HT1080 (cell line): ENCODE measurements at places on chromosomes 1 and 21.

DNA sequence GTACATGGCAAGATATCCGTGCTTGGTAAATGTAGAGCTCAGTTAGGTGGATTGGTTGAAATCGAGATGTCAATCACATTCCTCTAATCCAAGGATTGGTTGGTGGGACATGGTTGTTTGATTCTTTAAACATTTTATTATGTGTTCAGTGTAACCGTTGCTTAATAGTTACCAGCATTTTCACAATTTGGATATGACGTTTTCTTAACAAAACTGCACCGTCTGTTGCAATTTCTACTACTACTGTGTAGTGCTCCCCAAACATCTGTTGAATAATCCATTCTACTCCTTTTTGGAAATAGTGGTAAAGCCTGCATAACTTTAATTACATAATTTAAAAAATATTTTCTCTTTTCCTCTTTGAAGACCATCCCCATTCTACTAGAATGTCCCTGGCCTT, 16.3 kb downstream of the OR2B11 start:
- no peak for DNase-seq

- DNase-seq, result no peak
Measured at GRCh38 chr1:9203511-9203982, 31.0 kb upstream of the H6PD start.

- no peak for DNase-seq
Measured at GRCh38 chr1:60890664-60891063, 191.7 kb upstream of the NFIA start.

GRCh38 chr1:179197690-179198297, 31.7 kb downstream of the ABL2 start:
- DNase-seq, result no peak

- no peak for DNase-seq
Measured at GRCh38 chr1:29823561-29823960, 587.2 kb downstream of the PTPRU start.

GRCh38 chr1:16366722-16367257, at the start of gene SZRD1:
Gene SZRD1 (plus strand): TSS chr1:16367242. CDS start chr1:16367258, 16 bp downstream.
- DNase-seq, result peak; percentile 99

DNA sequence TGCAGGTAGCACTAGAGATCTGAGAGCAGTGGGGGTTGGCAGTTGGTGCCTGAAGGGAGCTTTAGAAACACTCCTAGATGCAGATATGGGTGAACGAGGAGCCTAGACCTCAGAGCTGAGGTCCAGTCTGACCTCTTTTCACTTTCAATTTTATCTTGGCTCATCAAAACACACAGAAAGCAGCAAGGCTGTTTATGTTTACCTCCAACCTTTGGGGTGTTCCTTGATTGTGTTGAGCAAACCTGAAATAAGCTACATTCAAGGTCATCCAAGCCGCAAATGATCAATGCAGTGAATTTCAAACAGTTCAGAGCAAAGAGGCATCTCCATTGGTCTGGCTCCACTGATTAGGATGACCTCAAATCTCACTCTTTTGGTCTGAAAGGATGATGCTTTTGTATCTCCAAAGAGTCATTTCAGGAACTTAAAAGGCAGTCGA, 1.3 kb downstream of the LY9 start:
- DNase-seq, result no peak

GRCh38 chr1:114314098-114314497, 160.4 kb upstream of the SYT6 start:
- no peak for DNase-seq

DNA sequence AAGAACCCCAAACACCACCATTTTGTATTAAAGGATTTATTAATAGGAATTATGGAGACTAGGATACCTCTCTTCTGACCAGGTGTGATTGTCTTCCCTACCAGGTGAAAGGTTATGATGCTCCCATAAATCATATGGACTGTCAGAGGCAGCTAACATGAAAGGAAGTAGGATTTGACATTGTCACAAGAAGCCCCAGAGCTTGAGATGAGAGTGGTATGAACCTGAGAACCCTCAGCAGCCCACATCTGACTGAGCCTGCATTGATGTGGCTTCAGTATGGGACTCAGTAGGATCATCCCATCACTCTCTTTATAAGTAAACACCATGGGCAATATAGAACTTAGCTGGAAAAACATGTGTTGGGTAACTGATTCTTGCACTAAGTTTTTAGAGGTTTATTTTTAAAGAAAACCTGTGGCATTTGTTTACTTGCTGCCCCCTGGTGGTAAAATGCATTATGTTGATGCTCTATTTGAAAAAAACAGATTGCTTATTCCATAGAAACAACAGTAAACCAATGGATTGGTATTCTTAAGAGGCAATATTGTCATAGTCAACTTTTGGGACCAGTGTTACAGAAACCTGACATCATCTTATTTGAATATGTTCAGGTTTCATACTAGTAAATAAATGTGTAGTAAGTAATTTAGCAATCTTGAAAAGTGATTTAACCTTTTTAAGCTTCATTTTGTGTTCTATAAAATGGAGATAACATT, 16.6 kb upstream of the CACYBP start:
- peak; percentile 38 for DNase-seq

GRCh38 chr1:232319072-232319471, 310.9 kb downstream of the SIPA1L2 start:
- no peak for DNase-seq

- DNase-seq, result no peak
Measured at GRCh38 chr1:100539836-100540536, 2.0 kb downstream of the GPR88 start.

- DNase-seq, result no peak
Measured at GRCh38 chr1:145993618-145994390, 2.6 kb downstream of the TXNIP start.

GRCh38 chr1:117672756-117673155, 66.9 kb downstream of the TENT5C start:
- DNase-seq, result no peak

DNA sequence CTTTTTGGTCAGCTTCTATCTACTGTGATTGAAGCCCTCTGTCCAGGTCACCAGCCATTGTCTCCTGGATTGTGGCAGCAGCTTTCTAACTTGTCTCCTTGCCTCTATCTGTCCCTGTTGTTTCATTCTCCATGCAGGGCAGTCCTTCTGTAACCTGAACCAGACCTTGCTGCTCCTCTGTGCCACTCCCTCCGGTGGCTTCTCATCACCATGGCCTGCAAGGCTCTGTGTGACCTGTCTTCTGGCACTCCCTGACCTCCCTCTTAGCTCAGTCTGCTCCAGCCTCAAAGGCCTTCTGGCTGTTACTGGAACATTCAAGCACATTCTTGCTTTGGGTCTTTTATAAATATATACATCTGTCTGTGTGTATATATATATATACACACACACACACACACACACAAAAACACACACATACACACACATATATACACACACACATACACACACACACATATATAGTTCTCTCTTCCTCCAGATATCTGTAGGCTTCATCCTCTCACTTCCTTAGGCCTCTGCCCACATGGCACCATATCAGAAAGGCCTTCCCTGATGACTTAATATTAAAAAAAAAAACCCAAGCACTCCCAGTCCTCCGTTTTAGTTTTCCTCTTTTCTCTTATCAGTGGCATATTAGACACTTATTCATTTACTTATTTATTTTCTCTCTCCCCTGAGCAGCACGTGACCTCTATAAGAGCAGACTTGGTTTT, 21.2 kb upstream of the JUN start:
- no peak for DNase-seq

DNA sequence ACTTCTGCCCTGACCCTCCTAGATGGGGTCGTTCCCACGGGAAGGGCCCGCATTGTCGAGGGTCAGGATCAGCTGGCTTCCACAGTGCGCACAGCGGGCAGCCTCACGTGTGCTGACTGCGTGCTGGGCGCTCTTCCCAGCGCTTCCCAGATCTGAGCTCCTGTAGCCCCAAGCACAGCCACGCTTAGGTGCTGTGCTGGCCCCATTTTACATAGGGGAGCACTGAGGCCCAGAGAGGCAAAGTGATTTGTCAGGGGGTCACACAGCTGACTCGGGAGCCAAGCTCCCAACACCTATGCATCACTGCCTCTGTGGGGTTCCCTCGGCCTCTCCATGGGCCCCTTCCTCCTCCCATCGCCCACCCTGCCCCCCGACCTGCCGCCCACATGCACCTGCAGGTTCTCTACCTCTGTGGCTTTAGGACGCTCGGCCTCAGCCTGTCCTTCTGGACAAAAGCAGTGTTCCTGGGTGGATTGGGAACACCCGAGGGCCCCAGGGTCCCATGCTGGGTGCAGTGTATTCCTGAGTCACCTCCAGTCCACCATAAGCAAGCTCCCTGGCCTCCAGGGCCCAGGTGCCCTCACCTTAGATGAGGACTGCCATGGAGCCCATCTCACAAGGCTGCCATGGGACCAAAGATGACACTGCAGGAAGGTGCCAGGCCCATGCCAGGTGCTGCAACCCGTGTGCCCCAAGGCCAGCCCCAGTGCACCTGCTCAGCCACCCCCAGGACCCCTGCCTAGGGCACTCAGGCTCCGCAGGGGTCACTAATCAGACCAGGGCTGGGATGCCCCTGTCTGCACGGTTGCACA, 23.3 kb downstream of the TFF3 start:
- no peak for DNase-seq

DNA sequence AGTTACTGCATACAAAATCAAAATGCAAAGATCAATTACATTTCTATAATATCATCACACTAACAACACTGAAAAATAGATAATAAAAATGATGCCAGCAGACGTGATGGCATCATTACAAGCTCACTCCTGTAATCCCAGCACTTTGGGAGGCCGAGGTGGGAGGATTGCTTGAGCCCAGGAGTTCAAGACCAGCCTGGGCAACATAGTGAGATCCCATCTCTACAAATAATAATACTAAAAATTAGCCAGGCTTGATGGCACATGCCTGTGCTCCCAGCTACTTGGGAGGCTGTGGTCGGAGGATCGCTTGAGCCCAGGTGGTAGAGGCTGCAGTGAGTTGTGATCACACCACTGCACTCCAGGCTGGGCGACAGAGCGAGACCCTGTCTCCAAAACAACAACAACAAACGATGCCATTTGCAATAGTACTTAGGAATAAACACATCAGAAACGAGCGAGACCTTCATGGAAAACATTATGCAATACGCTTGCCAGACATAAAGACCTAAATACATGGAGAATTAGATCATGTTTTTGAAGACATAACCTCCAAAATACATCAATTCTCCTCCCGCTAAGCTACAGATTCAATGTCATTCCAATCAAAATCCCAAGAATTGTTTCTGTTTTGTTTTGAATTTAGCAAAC, 86.6 kb upstream of the ERRFI1 start:
- no peak for DNase-seq

DNA sequence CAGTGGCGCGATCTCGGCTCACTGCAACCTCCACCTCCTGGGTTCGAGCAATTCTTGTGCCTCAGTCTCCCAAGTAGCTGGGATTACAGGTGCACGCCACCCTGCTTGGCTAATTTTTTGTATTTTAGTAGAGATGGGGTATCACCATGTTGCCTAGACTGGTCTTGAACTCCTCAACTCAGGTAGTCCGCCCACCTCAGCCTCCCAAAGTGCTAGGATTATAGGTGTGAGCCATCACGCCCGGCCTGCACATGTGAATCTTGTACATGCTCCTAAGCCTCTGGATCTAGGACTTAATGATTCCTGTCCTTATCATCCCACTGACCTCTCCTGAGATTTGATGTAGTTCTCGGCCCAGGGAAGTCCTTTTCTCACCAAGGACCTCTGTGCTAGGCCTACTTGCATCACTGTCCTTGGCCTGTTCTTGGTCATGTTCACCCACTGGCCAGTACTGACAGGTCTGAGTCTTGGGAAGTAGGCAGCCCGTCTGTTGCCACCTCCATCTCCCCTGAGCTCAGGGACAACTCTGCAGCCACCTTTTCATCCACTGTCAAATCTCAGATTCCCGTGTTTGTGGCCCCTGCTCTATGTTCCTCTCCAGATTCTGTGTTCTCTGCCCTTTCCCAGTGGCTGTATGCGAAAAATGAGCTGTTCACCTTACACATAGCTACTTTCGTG, 9.4 kb downstream of the HYI start:
- no peak for DNase-seq

- DNase-seq, result no peak
Measured at GRCh38 chr1:198185146-198185545, 28.3 kb downstream of the NEK7 start.

DNA sequence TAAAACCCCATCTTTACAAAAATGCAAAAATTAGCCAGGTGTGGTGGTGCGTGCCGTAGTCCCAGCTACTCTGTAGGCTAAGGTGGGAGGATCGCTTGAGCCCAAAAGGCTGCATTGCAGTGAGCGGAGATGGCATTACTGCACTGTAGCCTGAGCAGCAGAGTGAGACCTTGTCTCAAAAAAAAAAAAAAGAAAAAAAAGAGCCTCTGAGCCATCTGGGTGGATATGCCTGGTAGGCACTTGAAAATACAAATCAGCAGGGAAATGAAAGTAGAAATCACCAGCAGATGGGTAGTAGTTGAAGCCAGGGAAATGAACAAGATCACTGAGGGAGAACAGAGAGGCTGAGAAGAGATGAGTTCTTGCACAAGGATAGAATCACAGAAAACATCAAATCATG, 131.0 kb upstream of the HMCN1 start:
- DNase-seq, result no peak

- no peak for DNase-seq
Measured at GRCh38 chr1:162910161-162910560, 49.2 kb upstream of the CCDC190 start.

GRCh38 chr1:185990565-185990964, 256.4 kb downstream of the HMCN1 start:
- DNase-seq, result no peak

GRCh38 chr1:205774198-205775014, 876 bp downstream of the RAB29 start:
- DNase-seq, result no peak

DNA sequence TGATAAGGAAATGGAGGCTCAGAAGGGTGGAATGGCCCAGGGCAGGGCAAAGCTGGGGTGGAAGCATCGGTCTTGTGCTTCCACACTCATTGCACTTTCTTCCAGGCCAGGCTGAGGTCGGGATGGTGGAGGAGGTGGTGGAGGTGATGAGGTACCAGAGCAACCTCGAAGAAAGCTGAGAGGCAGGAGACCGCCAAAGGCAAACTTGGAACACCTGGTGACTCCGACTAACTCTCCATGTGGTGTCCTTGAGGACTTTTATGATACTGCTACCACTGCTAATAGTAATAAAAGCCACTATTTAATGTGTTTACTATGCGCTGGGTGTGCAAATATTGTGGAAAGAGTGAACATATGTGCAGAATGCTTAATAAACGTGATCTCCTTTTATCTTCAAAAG, 16.9 kb upstream of the BTG2 start:
- no peak for DNase-seq

DNA sequence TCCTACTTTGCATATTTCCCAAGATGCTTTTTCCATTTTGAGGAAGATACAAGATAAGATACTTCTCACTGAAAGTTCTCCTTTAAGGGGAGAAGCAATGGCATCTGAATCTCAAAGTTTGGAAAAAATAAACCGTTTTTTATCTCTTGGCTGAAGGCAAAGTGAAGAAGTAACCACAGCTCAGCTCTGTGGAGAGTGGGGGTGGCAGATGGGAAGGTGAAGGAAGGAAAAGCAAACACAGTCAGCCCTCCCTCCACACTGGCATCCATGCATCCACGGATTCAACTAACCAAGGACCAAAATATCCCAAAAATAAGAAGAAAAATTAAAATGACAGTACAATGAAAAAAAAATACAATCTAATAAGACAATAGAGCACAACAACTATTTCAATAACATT, 211.1 kb downstream of the RGS7 start:
- no peak for DNase-seq
